Smooth muscle cell of the pulmonary artery (primary cell): ENCODE measurements at places on chromosomes 1 and 21. TPM values are rescaled to one million over a fixed set of nuclear protein-coding genes. Genes with fewer than 3 reads are reported as not detected.

Gene DNAJC28
- total RNA-seq = 0.96 and 1.6 TPM in 2 replicates

Gene TEX50
- not detected in 2 replicates for total RNA-seq

Gene TPTE
- total RNA-seq = not detected in 2 replicates

Gene TMEM81
- 1.7 and 1.9 TPM in 2 replicates for total RNA-seq

Gene EFNA3
- 3.1 and 4.2 TPM in 2 replicates for total RNA-seq

Gene DARS2
- total RNA-seq = 13.9 and 15.8 TPM in 2 replicates

Gene FAM72D
- 0.36 and 0.52 TPM in 2 replicates for total RNA-seq
